Stimulated activated naive CD8-positive, alpha-beta T cell treated with anti-CD3 and anti-CD28 coated beads, Interleukin-15, Interleukin-2, amounts not matched to agents 100 U/mL and 50 U/mL, for 24 hours (primary cell): ENCODE measurements at places on chromosomes 4 and X.
A peak's percentile ranks its signal among the peaks of the same experiment; 100 is the strongest.

GRCh38 chrX:154308108-154308946 lies 12.7 kb downstream of the TKTL1 start:
- DNase-seq, result peak; percentile 86

- DNase-seq, result no peak
Measured at GRCh38 chrX:13552892-13553291, 16.5 kb upstream of the EGFL6 start.

DNA sequence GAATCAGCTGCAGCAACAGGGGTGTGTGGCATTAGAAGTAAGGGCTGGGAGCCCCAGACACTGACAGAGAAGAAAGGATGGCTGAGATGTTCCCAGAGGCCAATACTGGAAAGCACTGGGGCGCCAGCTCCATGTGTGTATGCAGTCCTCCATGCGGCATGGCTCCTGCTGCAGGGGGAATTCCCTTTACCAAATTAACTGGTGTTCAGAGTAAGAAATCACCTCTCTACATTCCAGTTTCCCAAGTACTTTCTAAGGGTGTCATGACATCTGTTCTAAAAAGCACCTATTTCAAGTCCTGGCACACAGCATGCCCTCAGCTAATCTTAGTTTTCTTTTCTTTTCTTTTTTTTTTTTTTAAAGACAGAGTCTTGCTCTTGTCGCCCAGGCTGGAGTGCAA lies 98.0 kb downstream of the MAML3 start:
- DNase-seq, result peak; percentile 20

GRCh38 chr4:3263876-3264193 lies 14.9 kb downstream of the MSANTD1 start:
- DNase-seq, result no peak

DNA sequence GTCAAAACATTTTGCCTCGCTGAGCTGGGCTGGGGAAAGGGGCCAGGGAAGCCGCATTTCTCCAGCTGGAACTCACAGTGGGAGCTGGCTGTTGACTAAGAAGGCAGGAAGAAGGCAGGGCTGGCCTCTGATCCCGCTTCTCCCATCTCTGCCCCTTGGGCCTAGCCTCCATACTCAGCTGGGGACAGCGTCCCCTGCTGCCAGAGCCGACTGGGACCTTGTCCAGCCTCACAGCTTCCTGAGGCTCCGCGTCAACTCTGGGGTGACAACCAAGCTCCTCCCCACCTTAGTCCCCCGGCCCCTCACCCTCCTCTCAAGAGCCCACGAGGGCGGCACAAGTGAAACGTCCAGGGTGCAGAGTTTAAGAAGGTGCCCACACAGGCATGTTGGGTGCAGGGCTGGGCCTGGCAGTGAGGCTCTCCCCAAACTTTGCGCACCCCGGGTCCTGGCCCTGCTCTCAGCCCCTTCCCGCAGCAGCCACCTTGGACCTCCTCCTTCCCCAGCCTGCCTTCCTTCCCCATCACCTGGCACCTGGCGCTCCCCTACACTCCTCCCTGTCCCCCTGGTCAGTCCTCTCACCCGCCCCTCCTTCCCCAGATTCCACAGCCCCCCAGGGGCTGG lies 100.8 kb downstream of the PSAPL1 start:
- DNase-seq, result no peak

DNA sequence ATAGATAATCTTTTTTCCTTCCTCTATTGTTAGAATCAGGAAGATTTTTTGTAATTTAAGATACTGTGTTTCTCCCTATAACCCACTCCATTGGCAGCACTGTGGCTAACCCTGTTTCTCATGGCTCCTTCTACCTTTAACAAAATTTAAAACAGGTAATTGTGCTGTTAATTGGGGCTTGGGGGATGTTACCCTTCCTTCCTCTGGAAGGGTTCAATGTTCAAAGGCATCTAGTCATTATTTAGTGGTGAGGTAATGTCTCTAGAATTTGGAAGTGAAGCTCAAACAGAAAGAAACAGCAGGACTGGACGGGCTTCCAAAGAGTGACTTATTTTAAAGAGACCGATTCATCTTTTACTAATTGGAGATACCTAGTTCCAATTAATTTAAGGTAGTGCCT lies 166.4 kb downstream of the TRIML1 start:
- no peak for DNase-seq

- no peak for DNase-seq
Measured at GRCh38 chrX:45527834-45528233, 327.2 kb upstream of the DIPK2B start.

DNA sequence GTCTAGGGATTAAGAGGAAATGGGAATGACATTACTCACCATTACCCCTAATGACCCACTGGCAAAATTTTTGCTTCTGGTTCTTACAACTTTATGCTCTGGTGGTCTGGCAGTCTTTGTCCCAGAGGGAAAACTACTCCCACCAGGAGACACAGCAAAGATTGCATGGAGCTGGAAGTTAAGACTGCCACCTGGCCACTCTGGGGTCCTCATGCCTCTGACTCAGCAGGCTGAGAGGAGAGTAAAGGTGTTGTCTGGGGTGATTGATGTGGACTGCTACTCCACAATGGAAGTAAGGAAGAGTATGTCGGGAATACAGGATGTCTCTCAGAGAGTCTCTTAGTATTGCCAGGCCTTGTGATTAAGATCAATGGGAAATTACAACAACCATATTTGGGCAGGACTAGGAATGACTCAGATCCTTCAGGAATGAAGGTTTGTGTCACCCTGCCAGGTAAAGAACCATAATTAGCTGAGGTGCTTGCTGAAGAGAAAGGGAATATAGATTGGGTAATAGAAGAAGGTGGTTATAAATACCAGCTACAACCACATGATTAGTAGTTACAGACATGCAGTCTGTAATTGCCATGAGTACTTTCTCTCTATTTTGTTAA lies 215.5 kb downstream of the GPAT3 start:
- no peak for DNase-seq

GRCh38 chrX:13223868-13224567 lies 95.8 kb downstream of the ATXN3L start:
- no peak for DNase-seq

GRCh38 chr4:173912384-173912783 lies 371.1 kb downstream of the FBXO8 start:
- no peak for DNase-seq

DNA sequence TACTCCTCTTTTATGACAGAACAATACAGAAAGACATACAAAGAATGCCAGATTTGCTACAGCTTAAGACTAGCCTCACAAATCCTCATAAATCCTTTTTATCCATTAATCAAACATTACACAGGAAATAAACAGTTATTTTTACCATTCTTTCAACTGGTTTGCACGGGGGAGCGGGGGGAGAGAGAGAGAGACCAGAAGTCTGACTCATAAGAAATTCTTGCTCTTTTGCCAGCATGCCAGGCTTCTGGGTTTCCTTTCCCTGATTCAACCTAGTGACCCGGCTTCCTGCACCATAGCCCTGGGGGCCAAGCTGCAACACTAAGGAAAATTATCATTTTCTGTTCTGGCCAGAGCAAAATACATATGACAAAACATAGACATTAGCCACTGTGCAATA lies 6.8 kb upstream of the RRAGB start:
- no peak for DNase-seq

GRCh38 chr4:6770581-6771228 lies 11.8 kb upstream of the KIAA0232 start:
- no peak for DNase-seq

- no peak for DNase-seq
Measured at GRCh38 chr4:3656416-3657356, 109.5 kb upstream of the ADRA2C start.

- DNase-seq, result no peak
Measured at GRCh38 chrX:1170243-1170642, 42.2 kb downstream of the CRLF2 start.

DNA sequence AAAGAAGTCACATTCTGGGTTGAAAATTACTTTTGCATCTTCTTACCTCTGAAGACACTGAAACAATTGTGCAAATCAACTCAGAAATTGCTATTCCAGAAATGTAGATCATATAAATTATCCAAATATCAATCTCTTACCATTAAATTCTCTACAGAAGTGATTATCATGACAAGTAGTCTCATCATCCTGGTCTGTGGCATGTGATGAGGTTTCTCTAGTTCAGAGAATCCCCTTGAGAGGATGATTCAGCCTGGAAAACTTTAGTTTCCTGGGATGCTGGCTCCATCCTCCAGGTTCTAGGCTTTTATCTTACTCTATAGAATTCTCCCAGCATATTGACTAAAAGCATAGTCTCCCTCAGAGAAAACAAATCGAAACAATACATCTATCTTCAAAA lies 76.2 kb upstream of the S100G start:
- no peak for DNase-seq

DNA sequence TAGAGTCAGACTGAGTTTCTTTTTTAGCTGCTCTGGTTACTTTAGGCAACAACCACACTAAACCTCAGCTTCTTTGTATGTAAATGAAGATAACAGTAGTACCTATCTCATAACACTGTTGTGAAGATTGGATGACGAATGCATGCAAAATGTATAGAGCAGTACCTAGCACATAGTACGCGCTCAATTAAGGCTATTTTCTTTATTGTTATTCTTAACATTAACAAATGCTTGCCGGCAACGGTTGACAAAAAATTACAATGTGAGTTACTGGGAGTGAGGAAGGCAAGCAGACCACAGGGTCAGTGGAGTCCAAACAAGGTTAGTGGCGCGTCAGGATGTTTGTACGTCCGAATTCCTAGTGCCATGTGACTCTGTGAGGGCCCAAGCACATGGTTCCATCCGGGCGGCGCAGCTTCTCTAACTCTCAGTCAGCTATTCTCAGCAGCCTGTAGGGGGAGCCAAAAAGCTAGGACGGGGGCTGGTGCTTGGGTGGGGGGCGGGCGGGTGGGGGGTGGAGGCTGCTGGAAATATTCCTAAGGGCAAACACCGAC lies 821 bp upstream of the NALF2 start:
- DNase-seq, result no peak

GRCh38 chr4:105509714-105510113 lies 35.9 kb upstream of the PPA2 start:
- no peak for DNase-seq

- DNase-seq, result no peak
Measured at GRCh38 chrX:7071390-7071789, 76.1 kb upstream of the STS start.
